ENCODE measurements at places on chromosomes 2 and 18.

- no peak for DNase-seq
These were observed 36.5 kb upstream of the SLC39A10 start for GRCh38 chr2:195620501-195620900.

- DNase-seq, result no peak
These were observed 27.9 kb upstream of the CDCA7 start for GRCh38 chr2:173326806-173327205.

GRCh38 chr2:226554701-226555100 lies 244.9 kb downstream of the IRS1 start:
- no peak for DNase-seq

GRCh38 chr2:152755029-152755428 lies 36.6 kb downstream of the ARL6IP6 start:
- DNase-seq, result no peak

DNA sequence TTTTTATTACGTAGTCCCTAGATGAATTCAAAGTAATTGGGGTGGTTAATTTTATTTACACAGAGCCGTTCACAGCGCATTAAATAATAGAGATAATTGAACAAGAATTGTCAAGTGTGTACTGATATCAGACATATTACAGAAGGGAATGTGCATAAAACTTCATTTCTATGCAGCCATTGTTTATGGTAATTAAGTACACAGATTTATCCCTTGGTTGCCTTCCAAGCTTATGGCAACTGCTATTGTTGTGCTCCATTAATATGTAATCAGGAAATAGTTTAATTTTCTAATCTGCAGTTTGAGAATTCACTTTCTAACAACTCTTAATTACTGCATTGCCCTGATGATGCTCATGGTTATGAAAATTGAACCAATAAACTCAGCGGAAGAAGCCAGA lies 47.3 kb upstream of the OTX1 start:
- no peak for DNase-seq

GRCh38 chr2:224378701-224379097 lies 23.2 kb downstream of the FAM124B start:
- no peak for DNase-seq

DNA sequence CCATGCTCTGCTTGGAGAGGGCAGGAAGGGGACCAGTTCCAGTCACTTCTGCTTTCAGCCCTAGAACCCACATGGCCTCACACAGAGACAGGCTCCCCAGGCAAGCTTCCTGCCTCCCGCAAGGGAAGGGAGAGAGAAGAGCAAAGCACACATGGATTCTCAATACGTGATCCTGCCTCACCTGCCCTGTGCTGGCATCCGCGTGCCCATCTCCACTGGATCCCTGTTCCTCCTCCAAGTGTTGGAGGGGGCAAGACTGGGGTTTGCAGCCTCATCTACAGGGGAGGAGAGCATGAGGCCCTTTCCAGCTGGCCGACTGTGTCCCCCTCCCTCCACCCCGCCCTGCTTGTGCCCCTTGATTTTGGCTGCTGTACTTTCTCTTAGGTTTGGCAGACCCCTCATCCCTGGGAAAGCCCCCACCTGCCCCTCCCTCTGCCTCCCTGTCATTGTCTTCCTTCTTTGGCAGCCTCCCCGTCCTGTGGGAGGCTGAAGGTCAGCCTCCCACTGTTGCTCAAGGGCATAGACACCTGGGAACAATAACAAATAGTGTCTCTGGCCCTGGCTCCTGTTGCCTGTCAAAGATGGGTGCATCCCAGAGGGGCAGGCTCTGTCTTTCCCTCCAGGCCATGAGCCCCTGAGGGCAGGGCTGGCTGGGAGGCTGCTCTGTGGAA lies 22.7 kb downstream of the KCNF1 start:
- no peak for DNase-seq

DNA sequence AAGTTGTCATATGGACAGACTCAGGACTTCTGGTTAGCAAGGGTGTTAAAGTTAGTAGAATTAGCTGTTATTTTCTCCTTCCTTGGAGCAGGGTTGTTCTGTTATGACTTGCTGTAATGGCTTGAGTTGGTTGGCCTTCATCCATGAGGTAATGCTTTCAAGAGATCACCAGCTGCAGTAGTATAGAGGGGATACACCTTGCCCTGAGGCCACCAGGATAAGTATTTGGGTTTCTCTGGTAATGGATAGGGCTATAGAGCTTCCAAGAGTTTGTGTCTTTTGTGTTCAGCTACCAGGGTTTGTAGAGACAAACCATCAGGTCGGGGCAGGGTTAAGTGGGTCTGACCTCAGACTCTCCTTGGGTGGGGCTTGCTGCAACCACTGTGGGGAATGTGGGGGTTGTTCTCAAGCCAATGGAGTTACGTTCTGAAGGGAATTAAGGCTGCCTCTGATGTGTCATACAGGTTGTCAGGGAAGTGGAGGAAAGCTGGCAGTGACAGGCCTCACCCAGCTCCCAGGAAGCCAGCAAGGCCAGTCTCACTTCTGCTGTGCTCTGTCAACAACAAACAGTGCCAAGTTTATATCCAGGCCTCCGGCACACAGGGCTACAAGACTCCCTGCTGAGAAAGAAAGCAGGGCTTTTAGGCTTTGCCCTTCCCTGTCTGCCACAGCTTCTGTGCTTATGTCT lies 356.6 kb downstream of the SPAG16 start:
- no peak for DNase-seq

All from CD8-positive, alpha-beta memory T cell (primary cell).